ENCODE measurements at places on chromosomes 3 and 15. TPM values are rescaled to one million over a fixed set of nuclear protein-coding genes. Genes with fewer than 3 reads are reported as not detected.

The PLA2G4D gene
- total RNA-seq, result not detected

The FHIT gene
- total RNA-seq, result 15.8 TPM

The SPG21 gene
- total RNA-seq, result 33.0 TPM

The TTLL13 gene
- total RNA-seq, result not detected

The TMPRSS7 gene
- not detected for total RNA-seq
